ENCODE measurements at places on chromosomes 4 and X. TPM values are rescaled to one million over a fixed set of nuclear protein-coding genes. Genes with fewer than 3 reads are reported as not detected.

DNA sequence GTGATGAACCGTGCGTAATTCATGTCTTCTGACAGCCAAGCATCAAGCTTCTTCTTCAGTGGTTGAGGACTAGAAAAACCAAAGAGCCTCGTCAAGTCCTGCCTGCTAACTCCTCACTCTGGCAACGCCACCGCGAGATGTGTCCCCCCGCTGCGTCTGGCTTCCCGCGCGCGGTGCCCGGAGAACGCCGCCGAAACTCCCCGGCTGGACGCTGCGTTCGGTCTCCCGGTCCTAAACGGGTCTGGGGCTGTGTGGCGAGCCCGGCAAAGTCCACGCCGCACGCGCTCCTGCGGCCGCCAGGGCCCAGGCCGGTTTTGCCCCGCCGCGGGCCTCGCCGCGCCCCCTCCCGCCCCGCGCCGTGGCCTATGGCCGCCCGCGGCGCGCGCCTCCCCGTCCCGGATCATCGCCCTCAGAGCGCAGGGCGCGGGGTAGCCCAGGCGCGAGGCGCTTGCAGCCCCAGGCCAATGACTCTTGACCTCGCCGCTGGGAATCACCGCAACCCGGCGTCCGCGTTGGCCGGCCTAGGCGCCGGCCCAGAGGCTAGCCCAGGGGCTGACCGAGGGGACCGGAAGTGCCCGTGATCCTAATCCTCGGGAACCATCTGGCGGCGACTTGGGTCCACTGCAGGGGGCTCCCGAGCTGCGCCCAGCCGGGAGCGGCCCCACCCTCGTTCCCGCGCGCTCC is at the start of gene AADAT:
TSS of gene AADAT (minus strand) at position 289 of the 684 bp plus-strand sequence. CDS start at position 23, 266 bp downstream.
- DNase-seq = peak; percentile 71

GRCh38 chrX:125757794-125758564 is 408.1 kb downstream of the DCAF12L2 start:
- no peak for DNase-seq

- DNase-seq = no peak
Observed at GRCh38 chr4:79575709-79576428, 167.8 kb upstream of the GK2 start.

DNA sequence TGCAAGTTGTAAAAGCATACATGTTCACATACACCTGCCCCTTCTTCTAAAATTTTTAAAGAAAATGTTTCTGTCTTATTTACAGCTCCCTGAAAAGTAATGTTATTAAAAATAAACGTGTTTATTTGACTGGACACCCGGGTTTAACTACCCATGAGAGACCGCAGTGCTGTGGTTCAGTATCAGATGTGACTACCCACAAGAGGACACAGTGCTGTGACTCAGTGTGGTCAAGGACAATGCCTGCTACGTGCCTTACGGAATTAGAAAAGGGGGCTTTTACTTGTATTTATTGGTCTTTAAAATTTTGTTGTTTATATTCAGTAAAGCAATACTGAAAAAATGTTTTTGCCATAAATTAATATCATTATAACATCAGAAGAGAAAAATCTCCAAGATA is 641.4 kb downstream of the TRIML1 start:
- no peak for DNase-seq

GRCh38 chrX:133655275-133656265 is 240.3 kb upstream of the GPC4 start:
- DNase-seq = no peak

DNA sequence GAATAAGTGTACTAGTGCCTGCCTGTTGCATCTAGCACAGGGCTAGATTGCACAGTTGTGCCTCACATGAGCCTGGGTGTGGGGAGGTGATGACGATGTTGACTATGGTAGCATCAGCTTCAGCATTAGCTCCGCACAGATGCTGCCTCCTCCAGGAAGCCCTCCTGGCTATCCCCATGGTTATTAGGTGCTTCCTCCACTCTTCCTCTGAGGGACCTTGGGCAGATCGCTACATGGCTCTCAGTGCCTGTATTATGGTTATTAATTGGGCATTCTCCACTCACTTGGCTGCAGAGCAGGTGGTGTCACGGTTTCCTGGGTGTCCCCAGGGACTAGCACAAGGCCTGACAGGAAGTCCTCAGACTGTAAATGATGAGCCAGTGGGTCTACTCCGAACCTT is 325.6 kb downstream of the ARHGAP10 start:
- DNase-seq = no peak

The AKAP14 gene
- not detected for total RNA-seq

- peak; percentile 87 for DNase-seq
Observed at GRCh38 chr4:54277691-54278090, 48.6 kb downstream of the PDGFRA start.

GRCh38 chr4:42392436-42392835 is 4.9 kb upstream of the SHISA3 start:
- no peak for DNase-seq

- DNase-seq = no peak
Observed at GRCh38 chr4:62003695-62004094, 803.6 kb downstream of the ADGRL3 start.

The VCX gene
- total RNA-seq = not detected

The GRID2 gene
- not detected for total RNA-seq

- no peak for DNase-seq
Observed at GRCh38 chrX:151996347-151996746, 21.9 kb upstream of the GABRE start.

- DNase-seq = peak; percentile 69
Observed at GRCh38 chr4:41611881-41612871, 74.2 kb downstream of the LIMCH1 start.

- DNase-seq = peak; percentile 31
Observed at GRCh38 chr4:173415885-173416653, 17.2 kb upstream of the SCRG1 start.

DNA sequence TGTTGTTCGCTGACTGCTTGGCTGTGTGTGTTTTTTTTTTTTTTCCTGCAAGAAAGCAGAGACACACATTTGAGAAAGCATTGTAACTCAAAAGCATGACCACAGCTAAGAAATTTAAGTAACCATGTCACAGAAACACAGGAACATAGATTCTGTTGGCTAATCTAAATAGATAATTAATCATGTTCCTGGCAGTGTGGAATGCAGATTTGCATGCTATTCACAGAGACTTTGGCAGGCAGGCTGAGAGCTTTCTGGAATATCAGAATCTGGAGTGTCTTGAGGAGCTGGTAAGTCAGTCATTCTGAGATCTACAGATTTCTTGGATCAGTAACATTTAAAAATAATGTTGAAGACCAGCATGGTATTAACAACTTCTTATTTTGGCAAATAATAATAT is 33.2 kb upstream of the SMS start:
- no peak for DNase-seq

The SSX4 gene
- total RNA-seq = not detected

The COL4A6 gene
- 0.68 TPM for total RNA-seq

The CLNK gene
- not detected for total RNA-seq

The ANKRD50 gene
- total RNA-seq = 60.9 TPM

The CSAG3 gene
- total RNA-seq = not detected

DNA sequence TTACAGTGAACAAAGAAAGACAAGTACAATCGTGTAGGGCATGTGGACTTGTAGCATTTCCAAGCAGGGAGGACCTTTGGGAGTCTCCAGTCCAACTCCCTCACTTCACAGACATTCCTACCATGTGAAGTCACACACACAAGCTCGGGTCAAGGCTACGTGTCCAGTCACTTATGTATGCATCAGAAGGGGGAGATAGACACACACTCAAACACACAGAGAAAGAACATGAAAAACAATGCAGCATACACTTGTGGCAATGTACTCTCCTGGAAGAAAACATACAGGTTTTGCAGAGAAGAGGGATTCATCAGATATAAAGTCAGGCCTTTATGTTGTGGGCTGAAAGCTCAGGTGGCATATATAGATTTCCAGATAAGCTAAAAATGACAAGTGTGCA is 136.1 kb upstream of the MID1 start:
- DNase-seq = peak; percentile 76

DNA sequence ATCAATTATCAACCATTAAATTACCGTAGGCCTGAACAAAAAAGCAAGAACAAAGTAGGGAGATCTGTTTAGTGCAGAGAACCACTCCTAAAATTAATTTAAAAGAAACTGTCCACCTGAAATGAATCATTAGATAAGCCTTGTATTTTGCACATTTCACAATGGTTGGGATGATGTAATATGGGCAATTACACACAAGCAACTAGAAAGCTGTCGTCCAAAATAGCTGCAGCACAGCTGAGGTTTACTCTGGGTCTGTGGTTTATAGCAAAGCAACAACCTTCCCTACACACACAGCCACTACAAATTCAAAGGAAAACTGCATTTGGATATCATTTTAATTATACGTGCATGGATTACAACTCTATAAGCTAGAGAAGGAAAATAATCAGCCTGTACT is 28.5 kb downstream of the PCDH19 start:
- no peak for DNase-seq

- no peak for DNase-seq
Observed at GRCh38 chr4:94934864-94935263, 177.1 kb downstream of the BMPR1B start.

DNA sequence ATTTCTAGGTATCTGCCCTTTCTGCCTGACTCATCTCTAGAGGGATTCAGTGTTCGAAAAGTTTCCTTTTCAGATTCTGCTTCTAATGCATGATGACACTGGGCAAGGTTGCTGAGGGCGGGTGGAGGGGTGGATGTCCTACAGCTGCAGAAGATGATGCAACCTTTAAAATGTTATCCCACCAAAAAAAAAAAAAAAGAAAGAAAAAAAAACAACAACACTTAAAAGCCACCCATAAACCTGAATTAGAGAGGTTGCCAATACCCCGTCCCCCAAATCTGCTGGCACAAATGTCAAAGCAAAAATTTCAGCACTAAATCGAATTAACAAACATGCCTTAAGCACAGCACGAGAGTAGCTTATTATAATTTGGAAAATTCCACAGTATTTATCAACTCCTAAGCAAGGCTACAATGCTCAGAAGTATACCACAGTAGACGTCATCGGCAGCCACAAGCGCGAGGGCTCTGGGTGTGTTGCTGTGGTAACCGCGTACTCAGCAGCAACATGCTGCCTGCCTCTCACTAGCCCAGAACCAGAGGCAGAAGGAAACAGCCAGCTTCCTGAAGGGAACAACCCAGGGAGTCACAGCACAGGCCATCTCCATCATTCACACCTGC is 167.5 kb upstream of the MAP3K15 start:
- DNase-seq = peak; percentile 76

GRCh38 chr4:169634975-169635374 is 14.6 kb downstream of the CLCN3 start:
- DNase-seq = no peak

The TMPRSS11E gene
- not detected for total RNA-seq

The ASMT gene
- not detected for total RNA-seq

The CENPI gene
- 30.2 TPM for total RNA-seq

All from dermis blood vessel endothelial cell (primary cell).